DMS 273 treated with DMSO at 0.1 percent for 48 hours (cell line): ENCODE measurements at places on chromosomes 12 and 14.

GRCh38 chr12:98544751-98545150 lies 29.4 kb downstream of the TMPO start:
- no peak for DNase-seq

DNA sequence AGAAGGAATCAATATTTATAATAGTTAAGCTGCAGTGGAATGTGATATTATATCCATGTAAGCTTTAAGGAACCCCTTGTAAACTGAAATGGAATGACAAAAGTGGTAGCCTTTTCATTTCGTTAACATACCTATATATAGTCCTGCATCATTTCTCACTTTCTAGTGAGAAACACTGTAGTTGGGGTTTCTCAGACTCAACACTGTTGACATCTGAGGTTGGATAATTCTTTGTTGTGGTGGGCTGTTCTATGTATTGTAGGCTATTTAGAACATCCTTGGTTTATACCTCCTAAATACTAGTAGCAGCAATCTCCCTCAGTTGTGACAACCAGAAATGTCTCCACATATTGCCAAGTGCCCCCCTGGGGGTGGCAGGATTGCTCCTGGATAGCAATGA lies 79.1 kb downstream of the RAD52 start:
- no peak for DNase-seq

DNA sequence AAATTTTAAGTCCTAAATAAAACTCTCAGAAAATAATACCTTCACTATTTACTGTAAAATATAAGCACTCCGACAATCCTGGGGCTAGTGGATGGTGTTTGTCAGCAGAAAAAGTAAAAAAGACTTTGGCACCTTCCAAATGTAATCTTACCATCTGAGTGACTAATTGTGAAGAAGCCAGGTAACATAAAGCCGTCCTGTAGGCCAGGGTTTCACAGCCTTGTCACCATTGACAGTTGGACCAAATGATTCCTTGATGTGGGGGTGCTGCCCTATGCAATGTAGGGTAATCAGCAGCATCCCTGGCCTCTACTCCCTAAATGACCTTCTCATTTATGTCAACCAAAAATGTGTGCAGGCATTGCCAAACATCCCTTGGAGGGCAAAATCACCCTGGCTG lies 87.2 kb downstream of the CAPZA3 start:
- no peak for DNase-seq

DNA sequence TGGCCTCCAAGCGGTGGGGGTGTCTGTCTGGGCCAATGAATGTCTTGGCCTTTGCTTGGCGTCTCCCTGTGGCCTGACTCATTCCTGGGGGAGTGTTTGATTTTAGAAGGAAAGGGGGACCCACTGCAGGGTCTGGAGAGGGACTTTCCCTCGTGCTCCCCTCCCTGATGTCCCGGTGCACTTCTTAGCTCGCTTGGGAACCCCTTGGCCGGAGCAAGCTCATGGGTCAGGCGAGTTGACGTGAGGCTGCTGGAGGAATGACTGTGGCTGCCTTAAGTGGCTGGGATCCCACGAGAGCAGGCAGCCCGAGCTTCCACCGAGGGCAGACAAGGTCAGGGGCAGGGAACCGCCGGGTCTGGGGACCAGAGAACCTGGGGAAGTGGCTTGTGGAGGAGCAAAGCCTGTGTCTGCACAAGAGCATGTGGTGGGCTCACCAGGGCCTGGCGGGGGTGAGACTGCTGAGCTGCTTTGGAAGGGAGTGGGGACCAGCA lies 218.4 kb upstream of the C14orf180 start:
- DNase-seq: no peak

- no peak for DNase-seq
These were observed 1013.6 kb downstream of the FLRT2 start for GRCh38 chr14:86543521-86543920.

- no peak for DNase-seq
These were observed 41.8 kb downstream of the CORO1C start for GRCh38 chr12:108689314-108690190.

DNA sequence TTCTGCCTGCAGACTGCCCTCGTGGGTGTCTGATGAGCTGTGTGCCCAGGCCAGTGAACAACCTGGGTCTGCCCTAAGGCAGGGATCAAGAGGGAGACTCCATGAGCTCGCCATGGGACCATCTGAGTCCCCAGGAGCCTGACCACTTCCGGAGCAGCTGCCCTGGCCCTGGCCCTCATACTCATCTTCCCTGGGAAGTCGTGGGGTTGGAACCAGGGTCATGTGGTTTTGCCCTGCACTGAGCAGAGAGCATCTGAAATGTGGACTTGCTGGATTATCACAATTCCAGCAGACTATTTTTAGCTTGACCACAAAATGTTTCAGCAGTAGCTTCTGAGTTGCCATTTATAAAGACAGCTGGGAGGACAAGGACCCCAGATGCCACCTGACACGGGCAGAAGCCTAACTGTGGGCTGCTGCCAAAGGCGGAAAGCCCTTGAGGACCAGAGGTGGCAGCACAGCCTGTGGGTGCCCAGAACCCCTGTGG lies 6.7 kb downstream of the BTBD6 start:
- DNase-seq: no peak

DNA sequence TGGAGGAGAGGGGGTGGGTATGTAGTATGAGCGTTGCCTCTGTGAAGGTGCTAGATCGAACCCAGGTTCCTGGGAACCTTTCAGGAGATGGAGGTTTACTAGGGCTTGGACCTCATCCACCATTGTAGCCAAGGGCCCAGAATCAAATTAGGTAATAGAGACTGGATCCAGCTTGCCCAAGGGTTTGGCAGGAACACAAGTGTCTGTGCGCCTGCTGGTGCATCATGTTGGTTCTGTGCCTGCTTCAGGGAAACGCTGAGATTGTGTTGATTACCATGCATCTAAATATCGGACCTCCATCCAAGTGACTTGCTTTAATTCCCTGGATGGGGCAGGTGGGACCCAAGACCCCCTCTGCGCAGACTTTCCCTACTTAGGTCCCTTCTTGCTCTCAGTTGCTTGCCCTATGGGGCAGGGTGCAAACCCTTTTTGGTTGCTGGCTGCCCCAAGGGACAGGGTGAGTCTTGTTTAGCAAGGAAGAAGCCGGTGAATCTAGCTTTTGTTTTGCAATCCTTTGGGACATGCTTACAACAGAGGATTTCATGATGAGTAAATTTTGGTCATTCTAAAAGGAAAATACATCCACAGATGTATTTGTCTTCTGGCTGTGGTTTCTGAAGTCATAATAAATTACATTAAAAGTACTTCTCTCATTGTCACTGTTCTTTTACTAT lies 189.8 kb upstream of the PRICKLE1 start:
- DNase-seq: no peak

DNA sequence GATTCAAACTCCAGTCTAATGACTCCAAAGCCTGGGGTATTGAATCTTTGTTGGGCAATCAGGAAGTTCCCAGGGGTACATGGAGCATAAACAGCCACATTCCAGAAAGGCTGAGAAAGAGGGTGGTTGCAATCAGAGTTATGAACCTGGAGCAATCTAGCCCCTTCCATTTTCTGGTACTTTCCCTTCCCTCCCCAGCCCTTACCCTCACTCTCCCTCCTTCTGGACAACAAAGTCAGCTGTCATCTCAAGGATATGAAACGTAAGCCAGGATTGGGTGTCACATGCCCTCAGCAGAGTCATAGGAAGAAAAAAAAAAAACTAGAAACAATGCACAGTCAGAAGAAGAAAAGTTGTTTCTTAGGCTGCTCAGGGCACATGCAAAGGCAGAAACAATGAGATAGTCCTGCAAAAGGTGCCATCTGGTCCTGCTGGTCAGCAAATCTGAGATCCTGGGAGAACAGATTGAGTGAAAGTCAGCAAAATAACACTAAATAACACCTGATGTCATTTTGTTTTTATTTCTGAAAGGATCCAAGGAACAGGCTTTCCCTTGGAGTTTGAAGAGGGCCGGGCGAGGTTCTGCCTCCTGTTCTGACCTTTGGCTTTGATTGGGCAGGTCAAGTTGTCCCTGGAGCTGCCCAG lies 27.1 kb downstream of the TMEM229B start:
- DNase-seq: no peak

DNA sequence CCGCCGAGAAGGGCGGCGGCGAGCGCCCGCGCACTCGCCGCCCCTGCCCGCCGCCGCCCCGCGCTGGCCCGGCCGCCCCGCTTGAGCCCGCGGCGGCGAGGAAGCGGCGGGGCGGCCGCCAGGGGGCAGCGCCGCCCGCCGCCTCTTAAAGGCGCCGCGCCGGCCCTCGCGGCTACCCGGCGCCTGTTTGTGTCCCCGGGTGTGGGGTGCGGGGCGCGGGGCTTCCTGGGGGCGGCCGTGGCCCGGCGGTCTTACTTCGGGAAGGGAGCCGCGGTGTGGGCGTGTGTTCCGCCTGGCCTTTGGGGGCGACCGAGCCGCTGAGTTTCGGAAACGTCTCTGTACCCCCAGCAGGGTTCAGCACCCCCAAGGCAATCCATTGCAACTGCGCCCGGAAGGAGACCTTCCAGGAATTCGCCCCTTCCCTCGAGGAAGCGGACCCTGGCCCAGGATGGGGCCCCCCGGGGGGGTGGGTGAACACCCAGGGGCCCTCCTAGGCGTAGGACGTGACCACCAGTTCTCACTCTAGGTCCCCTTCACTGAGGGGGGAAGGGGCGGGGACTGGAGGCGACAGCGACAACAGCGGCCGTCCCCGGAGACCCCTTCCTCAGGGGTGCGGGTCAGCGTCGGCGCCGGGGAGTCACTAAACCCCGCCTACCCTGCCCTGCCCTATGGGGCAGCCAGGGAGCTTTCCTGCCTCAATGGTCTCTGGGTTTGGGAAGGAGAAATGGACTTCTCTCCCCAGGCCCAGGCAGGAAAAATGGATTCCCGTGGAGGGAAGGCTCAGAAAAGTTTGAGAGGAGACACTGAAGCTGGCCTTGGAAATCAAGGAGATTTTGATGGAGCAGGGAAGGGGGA lies at the start of gene ITPK1:
ITPK1 (minus strand) TSS at position 105 of the 855 bp plus-strand sequence. CDS start 762 bp downstream, outside the sequence.
- DNase-seq: no peak

GRCh38 chr14:50047274-50047676 lies 69.1 kb downstream of the VCPKMT start:
- no peak for DNase-seq

- DNase-seq: no peak
These were observed 708.0 kb downstream of the MED13L start for GRCh38 chr12:115569345-115570068.

GRCh38 chr12:2384533-2385351 lies 332.0 kb downstream of the CACNA1C start:
- no peak for DNase-seq

GRCh38 chr14:59274991-59275391 lies 86.5 kb downstream of the DAAM1 start:
- peak; percentile 3 for DNase-seq

DNA sequence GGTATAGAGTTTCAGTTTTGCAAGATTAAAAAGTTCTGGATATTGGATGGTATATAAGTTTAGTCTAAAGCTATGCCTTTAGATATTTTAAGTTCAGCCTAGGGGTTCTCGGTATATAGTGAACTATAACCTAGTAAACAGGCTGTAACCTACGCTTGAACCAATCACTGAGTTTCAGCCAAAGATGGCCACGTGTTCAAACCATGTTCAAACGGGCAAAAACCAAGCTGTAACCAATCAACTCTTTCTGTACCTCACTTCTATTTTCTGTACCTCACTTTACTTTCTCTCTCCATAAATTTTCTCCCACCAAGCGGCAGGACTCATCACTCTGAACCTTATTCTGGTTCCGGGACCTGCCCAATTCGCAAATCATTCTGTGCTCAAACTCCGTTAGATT lies 1.4 kb downstream of the TMBIM4 start:
- no peak for DNase-seq

- no peak for DNase-seq
These were observed 136.5 kb downstream of the FBXL14 start for GRCh38 chr12:1457901-1458300.

DNA sequence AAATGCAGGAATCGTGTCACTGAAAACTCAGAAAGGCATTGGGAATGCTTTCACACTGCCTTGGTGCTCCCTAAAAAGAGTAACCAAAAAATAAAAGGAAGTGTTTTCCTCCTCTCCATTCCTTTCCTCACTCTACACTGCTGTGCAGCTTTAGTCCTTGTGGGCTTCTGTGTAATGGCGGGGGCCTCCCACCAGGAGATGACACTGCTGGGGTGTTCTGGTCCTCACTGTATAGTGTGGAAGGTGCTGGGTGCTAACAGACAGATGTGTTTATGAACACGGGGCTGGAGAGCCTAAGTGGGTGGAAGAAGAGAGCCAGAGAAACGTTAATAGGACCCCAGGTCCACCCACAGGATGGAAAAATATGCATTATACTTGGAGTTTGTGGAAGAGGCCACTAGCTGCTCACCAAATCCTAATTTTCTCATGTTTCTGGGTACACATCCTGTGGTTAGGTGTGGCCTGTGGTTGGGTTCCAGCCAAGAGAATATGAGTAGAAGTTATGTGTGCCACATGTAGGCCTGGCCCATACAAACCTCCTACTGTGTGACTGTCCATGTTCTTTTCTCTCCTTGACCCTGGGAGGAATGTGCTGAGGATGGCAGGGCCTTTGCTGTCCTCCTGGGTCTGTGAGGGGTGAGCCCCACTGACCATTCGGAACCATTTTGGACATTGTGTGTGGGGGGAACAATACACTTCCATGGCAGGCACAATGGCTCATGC lies 14.0 kb upstream of the C1S start:
- DNase-seq: no peak

GRCh38 chr12:70467918-70468733 lies 102.0 kb downstream of the KCNMB4 start:
- DNase-seq: no peak

- no peak for DNase-seq
These were observed 707 bp upstream of the MED6 start for GRCh38 chr14:70601162-70601561.

- DNase-seq: peak; percentile 69
These were observed 15.5 kb upstream of the KRR1 start for GRCh38 chr12:75526655-75527511.

- no peak for DNase-seq
These were observed 7.6 kb upstream of the NR4A1 start for GRCh38 chr12:52043386-52044212.

DNA sequence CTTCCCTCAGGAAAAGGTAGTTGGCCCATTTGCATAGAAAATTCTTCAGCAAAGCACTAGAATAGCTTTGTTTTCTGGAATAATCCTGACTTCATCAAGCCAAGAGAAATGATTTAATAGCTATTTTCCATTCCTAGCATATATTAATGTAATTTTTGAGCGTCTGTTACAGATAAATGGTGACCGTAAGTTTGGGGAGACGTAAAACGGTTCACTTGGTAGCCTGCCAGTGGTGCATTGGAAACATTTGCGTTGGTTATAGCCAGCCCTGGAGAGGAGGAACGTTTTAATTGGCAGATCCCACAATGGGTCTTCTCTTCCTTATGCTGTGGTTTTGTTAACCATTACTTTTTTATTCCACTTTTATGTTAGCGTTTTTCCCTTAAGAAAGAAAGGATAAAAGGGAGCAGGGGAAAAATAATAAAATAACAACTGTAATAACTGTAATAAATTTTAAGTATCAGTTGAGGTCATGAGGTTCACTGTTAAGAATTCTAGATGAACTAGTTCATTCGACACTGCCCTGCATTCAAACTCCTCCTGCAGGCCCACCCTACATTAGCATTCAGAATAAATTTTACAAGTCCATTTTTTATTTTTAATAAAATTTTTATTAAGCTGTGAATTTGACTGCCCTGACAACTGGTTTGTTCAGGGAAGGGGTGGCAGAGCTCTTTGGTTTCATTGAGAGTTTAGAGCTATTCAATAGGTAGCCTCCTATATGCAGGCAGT lies 300.7 kb downstream of the ERC1 start:
- no peak for DNase-seq

GRCh38 chr14:91377700-91378652 lies 39.6 kb downstream of the CCDC88C start:
- DNase-seq: no peak

- no peak for DNase-seq
These were observed 64.9 kb downstream of the TMX1 start for GRCh38 chr14:51304941-51305340.
